ENCODE measurements at places on chromosomes 6 and 20.

DNA sequence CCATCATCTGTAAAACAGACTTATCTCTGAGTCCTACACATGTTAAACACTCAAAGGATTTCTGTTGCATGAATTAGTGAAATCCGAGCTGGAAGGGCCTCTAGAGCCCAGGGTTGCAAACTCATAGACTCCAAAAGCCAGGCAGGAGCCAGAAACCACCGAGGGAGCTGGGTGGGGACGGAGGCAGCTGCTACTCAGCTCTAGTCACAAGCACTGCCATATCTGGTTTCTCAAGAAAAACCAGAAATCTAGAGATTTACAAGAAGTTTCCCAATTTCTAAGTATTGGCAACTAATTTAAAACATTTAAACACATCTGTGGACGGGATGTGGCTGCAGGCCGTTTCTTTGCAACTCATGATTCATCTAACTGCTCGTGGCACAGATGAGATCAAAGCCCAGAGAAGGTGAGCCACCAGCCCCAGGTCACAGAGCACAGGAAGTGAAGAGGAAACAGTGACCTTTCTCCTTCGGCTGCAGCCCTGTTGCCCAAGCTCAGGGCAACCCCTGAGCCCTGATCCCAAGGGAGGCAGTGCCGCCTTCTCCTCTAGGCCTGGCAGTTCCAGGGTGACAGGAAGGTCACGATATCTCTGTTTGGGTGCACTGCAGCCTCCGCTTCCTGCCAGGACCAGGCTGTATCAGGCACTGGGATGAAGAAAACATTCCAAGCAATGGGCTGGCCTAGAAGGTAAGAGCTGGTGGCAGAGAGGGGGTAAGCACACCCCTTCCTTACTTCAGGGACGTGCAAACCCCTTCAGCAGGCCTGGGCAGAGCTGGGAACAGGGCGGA, 26.4 kb upstream of the PTGIS start:
- DNase-seq: no peak

DNA sequence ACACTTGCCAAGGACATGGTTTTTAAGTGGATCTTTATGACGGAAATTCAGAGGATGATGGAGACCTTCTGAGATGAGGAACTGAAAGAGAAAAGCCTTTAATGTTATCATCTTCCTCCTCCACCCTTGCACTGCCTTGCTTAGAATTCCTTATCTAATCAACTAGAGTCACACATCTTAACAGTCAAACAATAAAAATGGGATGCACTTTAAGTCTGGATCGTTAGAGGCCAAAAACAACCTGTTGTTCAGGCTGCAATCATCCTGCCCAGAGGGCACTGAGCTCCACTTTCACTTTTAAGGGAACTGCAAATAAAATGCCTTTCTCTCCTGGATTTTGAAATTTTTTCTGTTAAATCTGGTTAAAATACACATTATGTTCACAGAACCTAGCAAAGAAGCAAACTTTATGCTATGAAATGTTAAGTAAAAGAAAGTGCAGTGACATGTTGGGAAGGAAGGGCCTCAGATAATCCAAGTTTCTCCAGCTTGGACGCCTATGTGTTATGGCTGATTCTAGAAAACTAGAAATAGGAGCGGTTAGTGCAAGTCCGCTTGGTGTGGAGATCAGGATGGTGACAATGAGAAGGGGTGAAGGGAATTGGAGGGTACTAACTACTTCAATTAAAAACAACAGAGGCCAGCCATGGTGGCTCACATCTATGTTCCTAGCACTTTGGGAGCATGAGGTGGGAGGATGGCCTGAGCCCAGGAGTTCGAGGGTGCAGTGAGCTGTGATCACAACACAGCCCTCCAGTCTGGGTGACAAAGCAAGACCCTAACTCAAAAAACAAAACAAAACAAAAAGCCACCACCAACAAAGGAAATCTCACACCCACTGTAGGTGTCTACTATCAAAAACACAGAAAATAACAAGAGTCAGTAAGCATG, 66.4 kb upstream of the KIF13A start:
- no peak for DNase-seq

DNA sequence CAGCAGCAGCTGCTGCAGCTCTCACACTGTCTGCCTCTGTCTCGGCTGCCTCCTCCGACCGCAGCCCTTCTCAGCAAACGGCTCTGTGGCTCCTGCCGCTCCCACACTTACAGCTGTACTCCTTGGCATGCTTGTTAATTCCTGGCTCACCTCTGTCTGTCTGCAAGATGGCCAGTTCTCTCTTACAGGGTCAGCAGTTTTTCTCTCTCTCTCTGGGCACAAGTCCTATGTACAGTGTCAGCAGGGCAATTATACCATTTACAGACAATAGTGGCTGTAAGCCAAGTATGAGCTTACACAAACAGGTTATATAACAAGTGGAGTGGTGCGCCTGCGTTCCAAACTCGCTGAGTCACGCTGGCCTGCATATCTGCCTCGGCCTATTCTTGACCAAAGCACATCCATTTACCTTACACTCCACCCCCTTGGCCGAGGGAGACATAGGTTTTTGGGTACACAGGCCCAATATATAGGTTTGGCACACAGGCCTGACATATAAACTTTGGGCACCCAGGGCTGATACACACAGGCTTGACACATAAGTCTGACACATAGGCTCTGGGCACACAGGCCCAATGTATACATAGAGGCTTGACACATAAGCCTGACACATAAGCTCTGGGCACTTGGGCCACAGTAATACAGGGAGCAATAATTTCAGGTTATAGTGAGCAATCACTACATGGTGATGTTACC, 4.4 kb downstream of the ZKSCAN3 start:
- no peak for DNase-seq

GRCh38 chr20:43532416-43533055, 25.0 kb downstream of the L3MBTL1 start:
- DNase-seq: no peak

DNA sequence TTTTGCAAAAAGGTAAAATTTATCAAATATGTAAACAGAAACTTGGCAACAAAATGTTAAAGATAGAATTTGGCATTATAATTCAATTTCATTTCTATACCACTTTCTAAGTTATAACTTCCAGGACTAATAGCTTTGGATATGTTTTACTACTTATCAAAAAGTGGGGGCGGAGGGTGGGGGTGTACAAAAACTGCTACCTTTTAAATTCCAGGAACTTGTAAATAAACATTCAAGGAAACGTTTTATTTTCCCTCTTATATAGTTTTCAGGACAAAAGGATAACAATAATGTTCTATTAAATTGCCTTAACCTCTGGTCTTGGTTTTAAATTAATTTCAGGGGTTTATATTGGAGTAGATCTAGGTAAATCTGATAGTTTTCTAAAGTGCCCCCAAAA, 103.8 kb downstream of the DST start:
- DNase-seq: no peak

GRCh38 chr6:135266675-135267074, 85.6 kb downstream of the MYB start:
- DNase-seq: no peak

DNA sequence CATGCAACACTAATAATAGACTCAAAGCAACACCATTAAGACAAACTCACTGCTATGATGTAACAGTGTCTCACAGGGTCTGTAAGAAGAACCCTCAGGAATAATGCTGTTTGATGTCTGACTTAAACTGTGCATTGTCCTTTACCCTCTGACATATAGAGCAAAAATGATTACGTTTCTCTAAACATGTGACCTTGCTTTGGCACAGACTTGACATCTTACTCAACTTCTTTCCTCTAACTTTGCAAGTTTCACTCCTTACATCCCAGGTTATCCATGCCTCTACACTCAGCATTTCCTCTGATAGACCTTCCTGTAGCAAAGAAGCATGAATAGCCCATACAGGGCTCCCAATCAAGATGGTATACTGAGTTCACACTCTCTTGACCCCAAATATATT, 252.7 kb downstream of the UST start:
- DNase-seq: no peak

GRCh38 chr6:141658696-141659095, 474.0 kb upstream of the GJE1 start:
- DNase-seq: no peak
